GM23248 (cell line): ENCODE measurements at places on chromosomes 3 and 15.

- peak; percentile 62 for DNase-seq
Measured at GRCh38 chr15:48966595-48967301, 3.0 kb upstream of the SHC4 start.

DNA sequence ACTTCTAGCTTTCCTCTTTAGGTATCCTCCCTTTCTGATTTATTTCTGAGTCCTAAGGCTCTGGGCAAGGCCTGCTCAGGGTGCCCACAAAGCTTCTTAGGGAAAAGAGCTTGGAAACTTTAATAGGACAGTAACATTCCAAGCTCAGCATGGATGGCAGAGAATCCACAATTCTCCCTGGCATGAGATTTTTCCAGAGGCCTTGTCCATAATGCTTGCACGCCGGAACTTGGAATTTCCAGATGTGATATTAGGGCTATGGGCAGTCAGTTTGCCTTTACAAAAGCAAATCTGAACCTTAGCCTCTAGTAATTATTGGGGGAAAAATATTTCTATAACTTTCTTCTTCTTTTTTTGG is 139.0 kb upstream of the RBMS3 start:
- DNase-seq, result no peak

- DNase-seq, result no peak
Measured at GRCh38 chr15:100309109-100310040, 32.4 kb downstream of the ADAMTS17 start.

GRCh38 chr3:136989781-136990524 is 32.2 kb downstream of the IL20RB start:
- DNase-seq, result no peak

- DNase-seq, result peak; percentile 31
Measured at GRCh38 chr15:90141646-90142045, 39.4 kb upstream of the IDH2 start.

DNA sequence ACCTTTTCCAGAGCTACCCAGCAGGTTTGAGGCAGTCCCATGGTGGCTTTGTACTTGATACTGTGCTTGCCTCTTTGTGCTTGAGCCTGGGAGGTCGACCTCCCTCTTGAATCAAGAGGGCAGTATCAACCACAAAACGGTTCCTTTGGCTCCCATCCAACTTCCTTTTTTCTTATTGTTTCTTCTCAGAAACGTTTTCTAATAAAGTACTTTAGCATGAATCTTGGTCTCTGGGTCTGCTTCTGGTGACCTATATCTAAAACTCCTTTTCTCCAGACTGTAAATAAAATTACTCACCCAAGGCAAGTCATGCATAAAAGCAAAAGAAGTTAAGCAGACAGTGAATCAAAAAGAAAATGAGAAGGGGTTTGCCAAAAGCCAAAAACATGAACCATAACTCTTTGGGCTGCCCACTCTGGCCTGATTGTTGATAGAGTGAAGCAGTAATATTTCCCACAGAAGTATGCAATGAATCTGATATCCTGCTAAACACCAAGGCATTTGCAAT is 112.2 kb upstream of the SLC4A7 start:
- DNase-seq, result peak; percentile 52

GRCh38 chr3:59872128-59872527 is 822.3 kb upstream of the CFAP20DC start:
- DNase-seq, result no peak

DNA sequence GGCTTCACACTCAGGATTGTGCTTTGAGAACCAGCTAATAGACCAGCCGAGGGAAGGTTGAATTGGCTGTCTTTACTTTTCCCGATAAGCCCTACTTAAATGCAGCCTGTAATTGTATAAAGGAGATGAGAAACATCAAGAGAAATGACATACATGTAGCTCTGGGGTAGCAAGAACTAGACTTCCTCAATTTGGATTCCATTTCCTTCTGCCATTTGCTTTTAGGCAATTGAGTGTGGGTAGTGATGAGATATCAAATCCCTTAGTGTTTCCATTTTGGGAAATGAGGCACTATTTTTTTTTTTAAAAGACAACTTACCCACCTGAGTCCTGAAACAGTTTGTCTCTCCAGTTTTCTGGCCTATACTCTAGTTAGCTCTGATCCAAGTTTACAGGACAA is 2.2 kb downstream of the INAFM2 start:
- DNase-seq, result no peak

DNA sequence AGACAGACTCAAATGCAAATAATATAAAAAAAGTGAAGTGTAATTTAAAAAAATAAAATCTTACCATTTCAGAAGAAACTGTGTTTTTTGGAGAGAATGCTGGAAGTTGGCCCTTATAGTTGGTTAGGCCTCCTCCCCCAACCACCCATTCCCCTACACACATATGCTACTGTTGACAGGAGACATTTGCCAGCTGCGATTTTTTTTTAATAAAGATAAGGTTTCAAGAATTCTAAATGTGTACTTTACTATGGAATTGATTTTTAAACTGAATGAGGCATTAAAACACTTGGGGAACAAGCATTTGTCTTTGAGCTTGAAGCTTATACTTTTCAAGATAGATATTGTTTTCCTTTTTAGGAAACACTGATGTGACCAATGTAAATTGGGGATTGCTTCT is 4.4 kb upstream of the SSR3 start:
- DNase-seq, result no peak

DNA sequence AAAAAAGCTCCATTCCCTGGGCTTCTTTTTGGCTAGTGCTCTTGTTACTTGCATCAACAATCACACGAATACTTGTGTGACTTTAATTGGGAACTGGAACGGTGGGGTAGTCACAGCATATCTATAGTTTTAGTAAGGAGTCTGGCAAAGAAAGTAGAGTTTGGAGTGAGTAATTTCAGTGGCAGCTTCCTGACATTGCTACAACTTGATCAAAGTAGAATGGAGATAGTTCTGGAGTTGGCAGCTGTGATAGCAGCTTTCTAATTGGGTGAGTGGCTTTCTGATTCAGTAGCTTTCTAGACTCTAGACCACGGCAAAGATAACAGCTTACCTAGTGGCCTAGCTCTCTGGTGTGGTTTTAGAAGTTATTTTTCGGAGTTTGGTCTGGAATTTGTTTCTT is 475.0 kb downstream of the TUSC7 start:
- DNase-seq, result peak; percentile 83

DNA sequence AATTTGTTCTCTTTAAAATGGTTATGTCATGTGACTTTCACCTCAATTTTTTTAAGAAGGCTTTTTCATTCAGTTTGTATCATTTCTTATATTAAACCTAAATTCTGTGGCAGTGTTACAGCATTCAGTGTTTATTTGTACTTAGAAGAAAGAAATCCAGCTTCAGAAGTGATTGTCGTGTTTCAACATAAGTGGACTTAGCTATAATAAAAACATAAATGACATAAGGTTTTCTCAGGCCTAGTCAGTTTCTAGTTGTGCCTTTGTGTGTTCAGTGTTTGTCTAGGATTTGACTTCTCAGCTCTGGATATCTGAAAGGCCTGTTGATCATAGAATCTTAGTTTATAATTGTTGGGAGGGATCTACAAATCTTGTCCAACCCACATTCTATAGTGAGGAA is 80.5 kb downstream of the STT3B start:
- DNase-seq, result no peak

DNA sequence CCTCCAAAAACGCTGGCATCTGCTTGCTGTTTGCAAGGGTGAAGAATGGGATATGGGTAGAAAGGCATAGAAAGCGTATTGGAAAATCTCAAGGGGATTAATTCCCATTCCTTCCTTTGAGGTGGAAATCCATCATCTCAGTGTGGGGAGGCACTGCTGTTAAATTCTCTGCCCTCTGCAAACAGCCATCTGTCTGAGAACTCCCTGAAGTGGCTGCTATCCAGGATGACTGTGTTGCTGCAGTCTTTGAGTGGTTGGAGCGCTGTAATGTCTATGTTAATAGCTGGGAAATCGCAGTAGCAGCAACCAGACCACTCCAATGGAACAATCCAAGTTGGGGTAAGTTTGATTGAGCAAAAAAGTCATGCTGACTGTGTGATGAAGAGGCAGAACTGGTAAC is 625.9 kb downstream of the NLGN1 start:
- DNase-seq, result no peak

GRCh38 chr15:29003840-29004233 is 118.1 kb downstream of the APBA2 start:
- no peak for DNase-seq

- DNase-seq, result no peak
Measured at GRCh38 chr3:185788292-185788691, 36.5 kb downstream of the IGF2BP2 start.

DNA sequence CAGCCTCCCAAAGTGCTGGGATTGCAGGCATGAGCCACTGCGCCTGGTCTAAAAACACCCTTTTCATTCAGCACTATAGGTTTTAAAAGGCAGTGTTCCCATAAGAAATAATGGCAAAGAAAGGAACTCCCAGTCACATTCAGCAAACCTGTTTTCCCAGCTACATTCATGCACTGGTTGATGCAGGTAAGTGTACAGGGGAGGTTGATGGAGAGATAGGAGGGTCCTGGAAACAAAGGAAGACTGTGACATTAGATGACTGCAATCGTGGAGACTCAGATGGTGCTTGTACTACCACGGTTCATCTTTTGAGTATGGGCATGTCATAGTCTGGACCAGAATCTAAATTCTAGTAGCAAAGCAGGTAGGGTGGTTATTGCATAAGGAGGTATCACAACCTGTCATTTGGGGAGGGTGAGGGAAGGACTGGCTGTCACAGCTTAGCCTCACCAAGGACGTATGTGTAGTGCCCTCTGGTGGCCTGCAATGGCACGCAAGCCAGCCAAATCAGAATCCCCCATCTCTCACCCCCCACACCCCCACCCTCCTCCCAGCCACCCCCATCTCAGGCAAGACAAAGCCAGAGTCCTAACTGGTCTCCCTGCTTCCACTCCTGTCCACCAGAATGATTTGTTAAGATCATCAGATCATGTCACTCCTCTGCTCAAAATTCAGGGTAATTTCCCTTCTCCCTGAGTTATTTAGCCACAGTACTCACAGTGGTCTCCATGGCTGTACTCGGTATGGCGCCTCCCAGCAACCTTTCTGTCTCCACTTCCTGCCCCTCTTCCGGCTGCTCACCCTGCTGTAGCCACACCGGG is 28.8 kb upstream of the UBL7 start:
- peak; percentile 60 for DNase-seq

GRCh38 chr15:43911235-43911781 is 84.5 kb downstream of the WDR76 start:
- DNase-seq, result peak; percentile 98

DNA sequence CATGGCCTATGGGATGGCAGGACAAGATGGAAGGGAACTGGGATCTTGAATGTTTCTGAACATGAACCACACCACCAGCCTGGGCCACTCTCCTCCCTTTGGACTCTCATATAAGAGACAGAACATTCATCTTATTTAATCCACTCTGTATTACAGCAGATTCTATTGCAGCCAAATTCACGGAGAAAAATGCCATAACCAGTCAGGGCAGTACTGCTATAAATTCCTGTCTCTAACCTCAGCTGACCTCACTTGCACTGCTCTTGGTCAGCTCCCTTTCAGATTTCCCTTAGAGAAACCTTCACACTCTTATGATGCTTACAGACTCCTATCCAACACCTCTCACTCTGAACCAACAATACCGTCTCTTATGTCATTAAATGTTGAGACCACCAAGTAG is 101.4 kb downstream of the RYK start:
- peak; percentile 3 for DNase-seq

- DNase-seq, result no peak
Measured at GRCh38 chr3:185150561-185150960, 2.3 kb downstream of the C3orf70 start.

- no peak for DNase-seq
Measured at GRCh38 chr3:61269435-61269834, 18.2 kb upstream of the FHIT start.

DNA sequence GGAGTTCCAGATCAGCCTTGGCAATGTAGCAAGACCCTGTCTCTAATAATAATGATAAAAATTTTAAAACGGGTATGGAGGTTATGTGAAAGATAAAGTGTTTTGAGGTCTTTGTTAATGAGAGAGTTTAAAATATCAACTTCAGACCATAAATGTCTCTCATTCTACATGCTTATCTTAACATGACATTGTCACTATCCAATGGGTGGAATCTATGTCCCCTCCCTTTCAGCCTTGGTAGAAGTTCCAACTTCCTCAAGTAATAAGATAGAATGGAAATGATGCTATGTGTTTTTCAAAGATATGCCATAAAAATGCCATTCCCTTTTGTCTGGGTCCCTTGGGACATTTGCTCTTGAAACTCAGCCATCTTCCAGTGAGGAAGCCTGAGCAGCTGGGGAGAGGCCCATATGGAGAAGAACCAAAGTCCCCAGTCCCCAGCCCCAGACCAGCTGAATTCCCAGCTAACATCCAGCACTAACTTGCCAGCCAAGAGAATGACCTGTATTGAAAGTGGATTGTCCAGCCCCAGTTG is 17.0 kb downstream of the RPSA start:
- no peak for DNase-seq

GRCh38 chr3:183081459-183082183 is 17.7 kb downstream of the MCCC1 start:
- DNase-seq, result no peak

DNA sequence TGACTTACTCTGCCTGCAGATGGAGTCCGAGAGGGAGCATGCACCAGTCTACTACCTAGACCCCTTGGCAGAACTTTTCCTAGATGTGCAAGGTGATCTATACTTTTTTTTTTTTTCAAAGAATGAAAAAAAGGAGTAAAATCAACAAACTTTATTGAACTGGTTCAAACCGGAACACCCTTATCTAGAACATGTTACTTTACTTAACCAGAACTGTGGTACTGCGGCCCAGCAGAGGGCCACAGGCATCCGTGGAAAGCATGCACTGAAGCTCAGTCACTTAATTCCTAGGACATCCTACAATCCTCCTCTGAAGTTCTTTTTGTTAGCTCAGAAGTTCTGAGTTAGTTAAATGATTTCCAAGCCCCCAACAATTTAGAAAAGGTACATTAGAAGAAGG is 21.6 kb downstream of the CHAC1 start:
- no peak for DNase-seq

GRCh38 chr15:63255489-63255990 is 21.9 kb upstream of the APH1B start:
- DNase-seq, result no peak

- DNase-seq, result no peak
Measured at GRCh38 chr15:93497291-93497690, 408.3 kb upstream of the RGMA start.

- DNase-seq, result peak; percentile 61
Measured at GRCh38 chr15:42133886-42134502, 22.4 kb downstream of the PLA2G4F start.

- peak; percentile 61 for DNase-seq
Measured at GRCh38 chr3:69671082-69671952, 67.9 kb upstream of the MITF start.

DNA sequence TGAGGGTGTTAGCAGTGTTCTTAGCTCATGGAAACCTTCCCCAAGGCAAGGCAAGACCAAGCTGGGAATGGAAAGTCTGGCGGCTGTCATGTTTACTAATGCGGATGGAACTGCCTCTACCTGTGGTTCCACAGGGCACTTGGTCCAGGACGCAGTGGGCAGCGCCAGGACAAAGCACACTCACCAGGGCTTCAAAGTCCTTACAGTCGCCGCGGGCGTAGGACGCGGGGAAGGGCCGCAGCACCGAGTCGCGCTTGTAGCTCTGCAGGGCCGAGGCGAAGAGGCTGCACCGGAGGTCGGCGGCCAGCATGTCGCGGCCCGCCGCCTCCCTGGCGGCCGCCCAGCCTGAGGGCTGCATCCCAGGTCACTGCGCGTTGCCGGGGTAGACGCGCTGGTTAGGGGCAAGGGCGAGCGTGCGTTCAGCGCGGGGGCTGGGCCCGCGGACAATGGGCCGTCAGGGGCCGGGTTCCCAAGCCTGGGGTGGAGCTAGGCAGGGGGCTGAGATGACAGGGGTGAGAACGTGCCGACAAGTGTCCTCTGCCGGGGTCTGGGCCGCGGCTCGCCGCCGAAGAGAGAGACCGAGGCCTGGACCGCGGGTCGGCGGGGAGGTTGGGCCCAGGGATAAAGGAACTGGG is 497 bp downstream of the PARP16 start:
- DNase-seq, result peak; percentile 61

- peak; percentile 90 for DNase-seq
Measured at GRCh38 chr3:61560517-61561373, 626 bp upstream of the PTPRG start.
